Natural killer cell treated with Interleukin-12 subunit alpha and Interleukin-12 subunit beta and Interleukin-15 and Interleukin-18, amount 100 ng/mL, for 72 hours (primary cell): ENCODE measurements at places on chromosomes 1 and 21. TPM values are rescaled to one million over a fixed set of nuclear protein-coding genes. Genes with fewer than 3 reads are reported as not detected.

DNA sequence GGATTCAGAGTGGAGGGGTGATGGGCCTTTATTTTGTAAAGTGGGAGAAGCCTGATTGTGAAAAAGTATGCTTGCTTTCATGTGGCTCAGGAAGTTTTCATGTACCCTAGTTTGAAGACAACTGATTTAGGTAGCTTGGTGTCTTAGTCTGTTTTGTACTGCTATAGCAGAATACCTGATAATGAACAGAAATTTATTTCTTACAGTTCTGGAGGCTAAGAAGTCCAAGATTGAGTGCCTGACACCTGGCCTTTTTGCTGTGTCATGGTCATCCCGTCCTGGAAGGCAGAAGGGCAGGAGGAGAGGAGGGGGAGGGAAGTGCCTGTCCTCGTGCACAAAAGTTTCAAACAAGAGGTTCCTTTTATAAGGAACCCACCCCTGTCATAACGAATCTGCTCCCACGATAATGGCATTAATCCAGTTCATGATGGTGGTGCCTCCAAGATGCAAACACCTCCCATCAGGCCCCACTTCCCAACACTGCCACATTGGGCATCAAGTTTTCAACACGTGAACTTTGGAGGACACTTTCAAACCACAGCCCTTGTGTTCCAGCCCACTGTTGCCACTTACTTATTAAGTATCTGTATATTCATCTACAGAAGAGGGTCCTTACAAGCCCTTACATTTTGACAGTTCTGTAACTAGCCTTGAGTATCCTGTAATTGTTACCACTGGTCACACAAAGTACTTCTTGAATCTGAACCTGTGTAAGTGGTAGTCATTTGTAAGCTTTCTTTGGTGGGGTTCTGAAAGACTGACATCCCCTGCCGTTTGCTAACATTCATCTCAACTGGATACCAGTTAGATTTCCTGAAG, 9.5 kb downstream of the UCK2 start:
- no peaks in the 10 kb centered on the region for H3K36me3 ChIP-seq
- H3K27ac ChIP-seq, result no peak overlapping the region
- peaks cover 35% of the 10 kb centered on the region for H3K4me1 ChIP-seq
- no peaks in the 10 kb centered on the region for H3K27me3 ChIP-seq
- DNase-seq, result no peak

GRCh38 chr1:13487143-13487868, 26.5 kb downstream of the LRRC38 start:
- no peak overlapping the region for H3K27ac ChIP-seq
- H3K27me3 ChIP-seq, result peaks cover 37% of the 10 kb centered on the region
- H3K36me3 ChIP-seq, result no peaks in the 10 kb centered on the region
- no peaks in the 10 kb centered on the region for H3K4me1 ChIP-seq
- DNase-seq, result no peak

DNA sequence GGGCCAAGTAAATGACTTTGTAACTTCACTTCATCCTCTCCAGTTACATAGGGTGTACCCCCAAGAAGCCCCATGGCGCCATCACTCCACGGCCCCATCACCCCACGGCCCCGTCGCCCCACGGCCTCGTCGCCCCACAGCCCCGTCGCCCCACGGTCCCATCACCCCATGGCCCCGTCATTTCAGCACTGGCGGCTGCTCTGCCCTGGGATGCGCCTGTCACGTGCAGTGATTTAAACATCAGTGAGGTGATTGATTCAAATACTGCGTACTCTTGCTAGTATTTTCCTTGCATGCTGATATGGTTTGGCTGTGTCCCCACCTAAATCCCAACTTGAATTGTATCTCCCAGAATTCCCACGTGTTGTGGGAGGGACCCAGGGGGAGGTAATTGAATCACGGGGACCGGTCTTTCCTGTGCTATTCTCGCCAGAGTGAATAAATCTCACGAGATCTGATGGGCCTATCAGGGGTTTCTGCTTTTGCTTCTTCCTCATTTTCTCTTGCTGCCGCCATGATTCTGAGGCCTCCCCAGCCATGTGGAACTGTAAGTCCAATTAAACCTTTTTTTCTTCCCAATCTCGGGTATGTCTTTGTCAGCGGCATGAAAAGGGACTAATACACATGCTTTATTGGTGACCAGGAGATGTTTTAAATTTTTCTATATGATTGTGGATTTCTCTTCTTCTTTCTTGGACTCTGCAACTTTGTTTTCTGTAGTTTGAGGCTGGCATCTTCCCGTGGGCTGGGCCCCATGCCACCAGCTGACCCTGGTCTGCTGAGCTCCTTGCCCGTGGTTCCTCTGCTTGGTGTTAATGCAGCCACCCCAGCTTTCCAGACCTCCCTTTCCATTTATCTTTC, 50.1 kb upstream of the PCBP3 start:
- H3K4me1 ChIP-seq, result peaks cover 4% of the 10 kb centered on the region
- no peaks in the 10 kb centered on the region for H3K36me3 ChIP-seq
- peak overlapping the region; percentile 2 for H3K4me3 ChIP-seq
- peak; percentile 41 for DNase-seq

DNA sequence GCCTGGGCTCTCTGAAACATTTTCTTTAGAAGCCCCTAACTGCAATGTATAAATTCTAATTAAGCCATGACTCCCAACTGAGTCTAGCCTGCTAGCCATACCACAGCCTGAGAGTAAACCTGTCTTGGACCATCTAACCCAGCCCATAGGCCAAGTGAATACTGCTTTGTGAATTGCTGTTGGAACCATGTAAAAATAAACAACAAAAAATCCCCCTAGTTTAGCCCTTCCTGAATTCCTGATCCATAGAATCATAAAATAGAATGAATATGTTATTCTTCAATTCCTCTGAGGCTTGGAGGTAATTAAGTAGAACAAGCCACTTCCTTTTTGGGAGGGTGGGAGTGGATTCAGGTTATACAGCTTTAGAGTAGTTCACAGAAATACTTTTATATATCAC, 1496.4 kb downstream of the MRPL39 start:
- no peaks in the 10 kb centered on the region for H3K4me1 ChIP-seq
- H3K4me3 ChIP-seq, result no peak overlapping the region
- H3K27me3 ChIP-seq, result no peaks in the 10 kb centered on the region
- H3K36me3 ChIP-seq, result no peaks in the 10 kb centered on the region
- H3K27ac ChIP-seq, result no peak overlapping the region

DNA sequence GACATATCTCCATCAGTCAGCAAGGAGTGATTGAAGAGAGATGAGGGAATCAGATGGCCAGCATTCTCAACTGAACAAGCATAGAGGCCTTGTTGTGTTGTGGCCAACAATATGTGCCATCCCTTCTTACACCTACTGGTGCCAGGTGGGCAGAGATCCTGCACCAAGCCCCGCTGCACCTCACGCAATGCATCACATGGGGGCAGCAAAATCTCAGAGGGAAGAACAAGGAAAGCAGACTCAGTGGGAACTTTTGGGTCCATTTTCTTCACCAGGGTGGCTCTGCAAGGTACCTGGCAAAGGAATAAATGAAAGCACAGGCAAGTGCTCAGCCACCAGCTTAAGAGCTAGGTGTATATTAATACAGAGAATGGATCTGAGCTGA, 33.2 kb downstream of the HSD3B2 start:
- DNase-seq, result no peak
- H3K36me3 ChIP-seq, result no peaks in the 10 kb centered on the region
- H3K27ac ChIP-seq, result no peak overlapping the region
- H3K4me1 ChIP-seq, result no peaks in the 10 kb centered on the region
- no peak overlapping the region for H3K4me3 ChIP-seq

DNA sequence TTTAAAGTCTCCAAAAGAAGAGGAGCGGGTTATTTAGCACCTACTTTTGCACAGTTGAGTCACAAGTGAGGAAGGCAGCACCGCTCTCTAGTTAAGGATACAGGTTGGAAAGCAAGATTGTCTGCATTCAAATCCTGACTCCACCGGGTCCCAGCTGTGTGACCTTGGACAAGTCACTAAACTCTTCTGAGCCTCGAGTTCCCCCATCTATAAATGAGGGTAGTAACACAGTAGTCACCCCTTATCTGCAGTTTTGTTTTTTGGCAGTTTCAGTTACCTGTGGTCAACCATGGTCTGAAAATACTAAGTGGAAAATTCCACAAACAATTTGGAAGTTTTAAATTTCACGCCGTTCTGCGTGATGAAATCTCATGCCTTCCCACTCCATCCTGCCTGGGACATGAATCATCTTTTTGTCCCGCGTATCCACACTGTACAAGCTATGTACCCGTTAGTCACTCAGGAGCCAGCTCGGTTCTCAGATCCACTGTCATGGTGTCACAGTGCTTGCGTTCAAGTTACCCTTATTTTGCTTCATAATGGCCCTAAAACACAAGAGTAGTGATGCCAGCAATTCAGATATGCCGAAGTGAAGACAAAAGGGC, 49.4 kb downstream of the CAPZB start:
- H3K4me3 ChIP-seq, result no peak overlapping the region
- DNase-seq, result no peak
- H3K36me3 ChIP-seq, result no peaks in the 10 kb centered on the region
- H3K4me1 ChIP-seq, result peaks cover 62% of the 10 kb centered on the region
- no peaks in the 10 kb centered on the region for H3K27me3 ChIP-seq

GRCh38 chr1:8937701-8938100, 8.0 kb upstream of the CA6 start:
- H3K4me3 ChIP-seq, result peak overlapping the region; percentile 37
- H3K27ac ChIP-seq, result peak overlapping the region; percentile 79
- no peak for DNase-seq
- peaks cover 27% of the 10 kb centered on the region for H3K4me1 ChIP-seq
- no peaks in the 10 kb centered on the region for H3K36me3 ChIP-seq
- peaks cover 8% of the 10 kb centered on the region for H3K27me3 ChIP-seq

- H3K27me3 ChIP-seq, result no peaks in the 10 kb centered on the region
- no peak overlapping the region for H3K27ac ChIP-seq
- H3K4me3 ChIP-seq, result no peak overlapping the region
Measured at GRCh38 chr21:19124691-19125090, 721.1 kb upstream of the TMPRSS15 start.

GRCh38 chr1:167611983-167612382, 18.0 kb upstream of the RCSD1 start:
- no peak for DNase-seq
- H3K4me1 ChIP-seq, result peaks cover 13% of the 10 kb centered on the region
- H3K36me3 ChIP-seq, result peaks cover 19% of the 10 kb centered on the region
- H3K4me3 ChIP-seq, result no peak overlapping the region
- H3K27me3 ChIP-seq, result no peaks in the 10 kb centered on the region

DNA sequence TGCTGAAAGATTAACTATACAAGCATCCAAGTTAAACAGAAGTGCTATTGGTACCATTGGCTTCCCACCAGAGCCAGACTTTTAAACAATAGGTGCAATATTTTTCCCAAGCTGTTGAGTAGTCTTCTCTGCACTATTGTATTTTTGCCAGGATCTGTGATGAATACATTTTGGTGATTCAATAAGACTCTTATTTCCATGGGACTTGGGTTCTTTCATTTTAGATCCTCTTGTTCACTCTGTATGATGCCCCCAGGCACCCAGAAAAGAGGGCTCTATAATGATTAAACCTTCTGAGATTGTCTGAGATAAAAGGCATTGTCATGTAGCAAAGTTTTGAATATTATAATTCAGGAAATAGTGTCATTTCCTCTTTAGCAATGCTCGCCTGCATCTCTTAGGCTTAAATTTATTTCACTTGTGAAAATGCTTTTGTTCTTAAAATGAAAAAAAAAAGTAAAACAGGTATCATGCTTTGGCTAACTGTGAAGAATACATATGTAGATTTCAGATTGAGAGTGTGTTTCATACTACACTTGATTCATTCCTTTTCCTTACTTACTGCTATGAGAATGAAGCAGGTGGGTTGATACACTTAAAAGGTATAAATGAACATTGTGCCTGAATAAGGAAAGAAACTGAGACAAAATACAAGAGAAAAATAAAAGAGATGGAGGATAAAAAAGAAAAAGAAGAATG, 275.0 kb downstream of the HMCN1 start:
- no peak for DNase-seq
- no peak overlapping the region for H3K4me3 ChIP-seq
- no peaks in the 10 kb centered on the region for H3K27me3 ChIP-seq
- H3K27ac ChIP-seq, result no peak overlapping the region

DNA sequence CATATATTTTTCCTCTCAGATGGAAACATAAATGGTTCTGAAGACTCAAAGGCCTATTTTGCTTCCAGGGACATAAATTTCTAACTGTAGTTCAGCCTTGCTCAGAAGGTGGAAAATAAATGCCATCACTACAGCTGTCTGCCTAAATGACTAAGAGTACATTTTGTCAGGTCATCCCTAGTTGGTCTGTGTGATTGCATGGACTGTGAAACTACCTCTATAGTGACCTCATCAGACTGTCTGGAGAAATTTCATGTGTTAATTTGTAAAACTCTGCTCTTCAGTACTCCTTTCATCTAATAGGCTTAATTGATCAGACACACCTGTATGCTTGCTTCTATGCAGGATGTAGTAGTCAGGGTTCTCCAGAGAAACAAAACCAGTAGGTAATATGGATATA, 886.9 kb downstream of the AMY1C start:
- no peaks in the 10 kb centered on the region for H3K27me3 ChIP-seq
- no peaks in the 10 kb centered on the region for H3K4me1 ChIP-seq

DNA sequence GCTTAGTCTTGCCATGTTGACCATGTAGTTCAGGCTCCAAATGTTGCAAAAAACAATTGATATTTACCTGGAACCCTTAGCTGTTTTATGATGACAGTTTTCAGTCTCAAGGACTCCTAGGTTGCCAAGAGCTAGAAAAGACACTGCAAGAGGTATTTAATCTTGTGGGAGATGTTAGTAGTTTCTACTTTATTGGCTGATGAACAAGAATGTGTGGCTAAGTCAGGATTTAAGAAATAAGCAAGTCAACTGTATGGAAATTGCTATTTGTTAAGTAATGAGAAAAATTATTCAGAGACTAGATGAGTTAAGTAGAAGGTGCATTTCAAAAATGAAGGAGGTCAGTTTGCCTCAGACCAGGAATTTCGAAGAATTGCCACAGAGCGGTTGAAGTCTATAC, 639.7 kb upstream of the USP24 start:
- no peak overlapping the region for H3K4me3 ChIP-seq
- no peak overlapping the region for H3K27ac ChIP-seq
- H3K36me3 ChIP-seq, result no peaks in the 10 kb centered on the region
- no peaks in the 10 kb centered on the region for H3K4me1 ChIP-seq
- no peak for DNase-seq

- peaks cover 3% of the 10 kb centered on the region for H3K36me3 ChIP-seq
- H3K4me3 ChIP-seq, result peak overlapping the region; percentile 98
- DNase-seq, result no peak
- H3K4me1 ChIP-seq, result peaks cover 17% of the 10 kb centered on the region
- H3K27ac ChIP-seq, result peak overlapping the region; percentile 97
Measured at GRCh38 chr1:74199504-74199903, 1.5 kb downstream of the FPGT start.

The CYP4A22 gene
- total RNA-seq, result not detected

The HRNR gene
- not detected for total RNA-seq

The SLC2A5 gene
- total RNA-seq, result not detected

The DNAJC28 gene
- total RNA-seq, result 0.52 TPM

The NCMAP gene
- total RNA-seq, result not detected
